H7 (cell line): ENCODE measurements at places on chromosomes 5 and 9.

- no peak for DNase-seq
Measured at GRCh38 chr9:96062031-96062430, 186.5 kb downstream of the ERCC6L2 start.

- DNase-seq: no peak
Measured at GRCh38 chr5:74194196-74194595, 446.3 kb downstream of the ENC1 start.

DNA sequence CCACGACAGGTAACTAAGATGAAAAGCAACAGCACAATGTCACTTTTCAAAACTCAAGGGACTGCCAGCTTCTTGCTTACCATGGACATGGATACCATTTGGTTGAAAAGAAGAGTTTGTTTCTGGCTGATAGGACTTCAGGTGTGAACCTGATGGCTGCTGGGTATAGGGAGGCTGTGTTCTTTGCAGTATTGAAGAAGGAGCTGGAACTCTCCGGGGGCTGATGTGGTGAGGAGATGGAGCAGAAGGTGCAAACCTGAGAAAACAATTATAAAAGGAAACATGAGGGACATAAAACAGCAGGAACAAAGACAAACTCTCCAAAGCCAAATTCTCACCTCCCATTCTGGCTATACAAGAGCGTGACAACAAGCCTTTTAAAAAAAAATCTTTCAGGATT is 330.1 kb upstream of the RFX3 start:
- no peak for DNase-seq

DNA sequence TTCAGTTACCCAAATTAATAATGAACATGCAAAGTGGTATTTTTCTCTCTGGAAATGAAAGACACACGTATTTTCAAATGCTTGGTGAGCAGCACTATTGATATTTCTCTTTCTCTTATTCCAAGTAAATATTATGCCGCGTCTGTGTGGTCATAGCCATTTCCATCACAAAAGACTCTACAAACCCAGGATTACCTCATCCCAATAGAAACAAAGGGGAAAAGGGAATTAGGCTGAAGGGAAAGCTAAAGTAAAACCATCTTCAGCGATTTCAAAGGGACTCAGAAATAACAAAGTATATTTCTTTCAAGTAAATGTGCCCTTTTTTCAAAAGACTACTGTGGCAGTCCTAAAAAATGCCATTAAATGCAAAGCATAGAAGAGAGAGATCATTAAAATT is 62.0 kb upstream of the FST start:
- peak; percentile 39 for DNase-seq

DNA sequence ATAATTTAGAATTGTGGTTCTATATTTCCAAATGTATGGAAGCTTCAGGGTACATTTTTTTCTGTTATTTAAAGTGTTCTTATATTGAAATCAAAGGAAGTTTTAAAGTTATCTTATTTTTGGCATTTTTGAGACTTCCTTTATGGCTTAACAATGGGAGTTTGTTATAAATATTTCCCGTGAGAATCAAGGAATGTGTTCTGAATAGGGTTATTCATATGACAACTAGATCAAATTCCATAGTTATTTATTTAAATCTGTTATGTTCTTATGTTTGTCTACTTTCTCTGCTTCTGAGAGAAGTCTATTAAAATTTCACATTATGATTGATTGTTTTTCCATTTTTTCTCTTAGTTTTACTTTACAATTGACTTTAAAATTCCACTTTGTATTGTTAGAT is 135.1 kb downstream of the ADAMTS16 start:
- DNase-seq: no peak

DNA sequence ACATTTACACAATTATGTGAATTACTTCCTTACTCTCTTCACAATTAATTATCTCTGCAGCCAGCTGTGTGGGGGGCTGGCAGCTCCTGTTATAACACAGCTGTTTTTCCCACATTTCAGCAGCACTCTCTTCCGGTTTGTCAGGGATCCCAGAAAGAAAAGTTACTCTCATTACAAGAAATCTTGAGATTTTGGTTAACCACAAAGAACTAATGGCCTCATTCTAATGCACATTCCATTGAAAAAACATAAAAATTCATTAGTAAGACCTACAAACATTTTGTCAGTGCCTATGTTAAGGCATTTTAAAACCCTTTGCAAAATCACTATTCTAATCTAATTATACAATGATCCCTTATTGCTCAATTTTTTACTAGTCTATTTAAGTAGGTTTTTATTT is 64.1 kb downstream of the PDE4D start:
- no peak for DNase-seq

GRCh38 chr9:137320555-137321384 is 18.7 kb upstream of the NRARP start:
- DNase-seq: peak; percentile 86

DNA sequence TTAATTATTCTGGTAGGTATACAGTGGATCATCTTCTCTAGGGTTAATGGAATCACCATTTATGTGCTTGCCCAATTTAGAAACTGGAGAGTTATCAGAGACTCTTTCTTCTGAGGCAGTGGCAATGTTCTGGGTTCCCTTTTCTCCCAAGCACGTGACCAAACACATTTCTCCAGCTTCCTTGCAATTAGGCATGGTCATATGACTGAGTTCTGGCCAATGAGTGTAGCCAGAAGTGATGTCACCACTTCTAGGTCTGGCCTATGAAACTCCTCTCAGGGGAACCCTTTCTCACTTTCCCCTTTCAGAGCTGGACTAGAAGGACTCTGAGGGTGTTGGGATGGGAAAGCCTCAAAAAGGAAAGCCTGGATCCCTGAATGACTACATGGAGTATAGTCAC is 172.0 kb downstream of the NSG2 start:
- DNase-seq: no peak

DNA sequence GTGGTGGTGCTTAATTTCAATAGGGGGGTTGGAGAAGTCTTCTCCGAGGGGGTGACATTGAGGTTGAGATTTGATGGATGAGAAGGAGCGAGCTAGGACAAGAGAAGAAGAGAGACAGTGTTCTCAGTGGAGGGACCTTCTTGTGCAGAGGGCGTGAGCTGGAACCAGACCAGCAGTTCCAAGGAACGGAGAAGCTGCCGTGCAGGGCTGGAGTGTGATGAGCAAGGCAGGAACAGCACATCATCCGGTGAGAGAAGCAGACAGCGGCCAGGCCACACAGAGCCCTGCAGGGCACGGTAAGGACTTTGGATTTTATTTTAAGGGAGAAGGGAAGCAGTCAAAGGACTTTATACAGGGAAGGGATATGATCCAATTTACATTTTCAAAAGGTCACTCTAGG is 206.9 kb downstream of the MELK start:
- DNase-seq: no peak
